ENCODE measurements at places on chromosomes 5 and 9.

DNA sequence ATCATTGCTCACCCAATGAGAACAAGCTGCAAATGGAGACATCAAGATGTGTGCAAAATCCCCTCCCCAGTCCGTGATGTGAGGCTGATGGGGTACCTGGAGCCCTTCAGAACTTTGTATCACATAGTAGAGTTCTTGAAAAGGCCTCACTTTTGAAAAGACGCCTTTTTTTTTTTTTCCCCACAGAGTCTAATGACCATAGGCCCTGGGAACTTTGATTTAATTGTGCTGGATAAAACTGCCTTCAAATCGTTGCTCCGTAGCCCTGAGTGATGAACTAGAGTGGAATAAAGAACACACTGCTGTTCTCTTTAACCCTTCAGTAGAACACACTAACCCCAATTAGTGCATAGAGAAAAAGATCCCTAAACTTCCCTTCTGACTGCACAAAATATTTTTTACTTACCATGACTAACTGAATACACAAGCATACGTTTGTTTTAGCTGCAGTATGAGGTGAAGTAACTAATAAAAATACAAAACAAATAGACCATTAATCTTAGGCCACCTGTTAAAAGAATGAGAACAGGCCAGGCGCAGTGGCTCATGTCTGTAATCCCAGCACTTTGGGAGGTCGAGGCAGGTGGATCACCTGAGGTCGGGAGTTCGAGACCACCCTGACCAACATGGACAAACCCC lies 15.1 kb downstream of the PSAT1 start:
- no peak for DNase-seq

DNA sequence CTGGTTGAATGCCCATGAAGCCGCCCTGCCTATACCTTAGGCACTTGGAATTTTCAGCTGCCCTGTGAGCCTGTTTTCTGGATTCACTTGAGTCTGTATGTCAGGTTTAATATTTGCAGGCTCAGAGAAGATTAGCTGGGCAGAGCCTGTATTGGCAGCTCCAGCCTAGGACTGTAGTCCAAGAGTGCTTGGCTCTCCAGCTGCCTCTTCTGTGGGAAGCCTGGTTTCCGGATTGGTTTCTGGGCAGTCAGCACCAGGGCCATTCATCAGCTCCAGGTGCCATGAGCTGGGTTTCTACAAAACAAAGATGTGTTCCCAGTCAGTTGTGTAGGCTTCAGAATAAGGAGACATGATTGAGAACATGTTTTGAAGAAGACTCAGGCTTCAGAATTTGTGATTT lies 90.1 kb downstream of the ARHGAP26 start:
- no peak for DNase-seq

- DNase-seq = no peak
Observed at GRCh38 chr5:6112538-6112937, 265.8 kb downstream of the MED10 start.

DNA sequence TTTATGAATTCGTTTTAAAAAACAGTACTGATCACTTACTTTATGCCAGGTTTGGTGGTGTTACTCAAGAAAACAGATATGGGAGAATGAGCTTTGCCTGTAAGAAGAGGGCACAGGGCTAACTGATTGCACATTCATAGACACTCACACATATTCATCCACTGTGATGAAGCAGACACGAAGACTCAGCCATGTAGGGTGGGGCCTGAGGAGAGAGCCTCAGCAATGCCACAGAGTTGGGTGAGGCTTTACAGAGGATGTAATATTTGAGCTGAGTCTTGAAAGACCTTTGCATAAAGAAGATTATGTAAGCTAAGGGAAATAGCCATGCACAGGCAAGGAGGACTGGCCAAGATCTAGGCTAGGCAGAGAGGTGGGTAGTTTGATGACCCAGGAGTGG lies 472.8 kb downstream of the PSAT1 start:
- no peak for DNase-seq

- no peak for DNase-seq
Observed at GRCh38 chr5:11684607-11685006, 219.6 kb downstream of the CTNND2 start.

GRCh38 chr9:116165912-116166311 lies 12.3 kb downstream of the PAPPA start:
- no peak for DNase-seq

GRCh38 chr5:147648597-147648996 lies 133.9 kb downstream of the JAKMIP2 start:
- DNase-seq = no peak

- no peak for DNase-seq
Observed at GRCh38 chr5:141486091-141486490, 1.3 kb downstream of the PCDHGC4 start.

GRCh38 chr9:38214432-38214831 lies 145.4 kb upstream of the SHB start:
- DNase-seq = no peak

DNA sequence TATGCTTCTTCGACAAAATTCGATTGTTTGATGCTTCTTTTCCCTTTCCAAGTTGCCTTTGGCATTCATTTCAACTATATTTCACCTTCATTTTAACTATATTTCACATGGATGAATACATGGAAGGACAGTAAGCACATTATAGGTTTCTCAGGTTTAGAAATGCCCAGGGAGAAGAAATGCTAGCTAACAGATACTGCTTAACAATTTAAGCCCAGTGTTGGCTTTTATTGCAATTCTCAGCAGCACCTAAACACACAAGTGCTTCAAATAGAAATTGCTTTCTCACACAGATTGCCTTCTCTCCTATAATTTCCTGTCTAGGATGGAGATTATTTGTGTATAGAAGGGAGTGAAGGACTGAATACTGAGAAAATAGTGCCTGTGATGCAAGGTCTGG lies 30.2 kb upstream of the SMC5 start:
- no peak for DNase-seq

DNA sequence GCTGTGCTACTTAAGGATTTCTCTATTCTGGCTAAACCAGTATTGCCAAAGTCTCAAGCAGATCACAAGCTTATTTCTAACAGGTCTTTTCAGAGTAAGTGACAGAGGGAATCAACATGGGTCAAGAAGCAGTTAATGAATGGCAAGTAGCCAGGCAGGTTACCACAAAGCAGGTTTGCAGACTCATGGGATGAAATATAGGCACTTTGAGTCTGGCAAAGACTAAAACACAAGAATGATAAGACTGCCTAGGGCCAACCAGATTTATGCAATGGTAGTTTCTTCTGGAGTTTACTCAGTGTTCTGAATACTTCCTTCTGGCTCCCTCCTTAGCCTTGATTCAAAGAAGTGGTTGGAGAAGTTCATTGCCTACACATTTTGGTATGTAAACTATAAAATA lies 3.6 kb downstream of the HMGCS1 start:
- no peak for DNase-seq

GRCh38 chr9:104556830-104557634 lies 11.9 kb upstream of the OR13C8 start:
- no peak for DNase-seq

- DNase-seq = peak; percentile 41
Observed at GRCh38 chr5:52469420-52469819, 318.3 kb upstream of the ITGA1 start.

All from CD4-positive, alpha-beta T cell treated with Interleukin-4 for 1 hour (primary cell).